ENCODE measurements at places on chromosomes 13 and 19.

GRCh38 chr19:58395979-58396627 lies 647 bp downstream of the RNF225 start:
- no peak for DNase-seq

- peak; percentile 64 for DNase-seq
Observed at GRCh38 chr19:1001538-1002166, 1.4 kb downstream of the GRIN3B start.

GRCh38 chr13:41468631-41469030 lies 11.3 kb downstream of the RGCC start:
- no peak for DNase-seq

GRCh38 chr13:94483970-94484369 lies 4.5 kb upstream of the DCT start:
- no peak for DNase-seq

DNA sequence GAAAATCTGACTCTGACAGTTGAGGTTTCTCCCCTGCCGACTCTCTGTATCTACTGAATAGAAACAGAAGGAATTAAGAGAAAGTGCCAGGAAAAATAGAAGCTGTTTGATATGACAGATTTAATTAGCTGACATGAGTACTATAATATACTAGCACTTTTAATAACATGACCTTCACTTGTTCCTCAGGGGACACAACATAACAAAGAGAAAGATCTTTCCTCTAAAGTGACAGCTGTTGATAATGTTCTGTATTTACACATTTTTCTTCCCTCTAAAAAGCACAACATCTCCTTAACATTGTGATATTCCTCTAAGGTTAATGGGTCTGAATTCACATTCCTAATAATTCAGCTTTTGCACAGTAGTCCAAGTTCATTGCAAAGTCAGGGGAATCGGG lies 1136.0 kb downstream of the PCDH17 start:
- no peak for DNase-seq

DNA sequence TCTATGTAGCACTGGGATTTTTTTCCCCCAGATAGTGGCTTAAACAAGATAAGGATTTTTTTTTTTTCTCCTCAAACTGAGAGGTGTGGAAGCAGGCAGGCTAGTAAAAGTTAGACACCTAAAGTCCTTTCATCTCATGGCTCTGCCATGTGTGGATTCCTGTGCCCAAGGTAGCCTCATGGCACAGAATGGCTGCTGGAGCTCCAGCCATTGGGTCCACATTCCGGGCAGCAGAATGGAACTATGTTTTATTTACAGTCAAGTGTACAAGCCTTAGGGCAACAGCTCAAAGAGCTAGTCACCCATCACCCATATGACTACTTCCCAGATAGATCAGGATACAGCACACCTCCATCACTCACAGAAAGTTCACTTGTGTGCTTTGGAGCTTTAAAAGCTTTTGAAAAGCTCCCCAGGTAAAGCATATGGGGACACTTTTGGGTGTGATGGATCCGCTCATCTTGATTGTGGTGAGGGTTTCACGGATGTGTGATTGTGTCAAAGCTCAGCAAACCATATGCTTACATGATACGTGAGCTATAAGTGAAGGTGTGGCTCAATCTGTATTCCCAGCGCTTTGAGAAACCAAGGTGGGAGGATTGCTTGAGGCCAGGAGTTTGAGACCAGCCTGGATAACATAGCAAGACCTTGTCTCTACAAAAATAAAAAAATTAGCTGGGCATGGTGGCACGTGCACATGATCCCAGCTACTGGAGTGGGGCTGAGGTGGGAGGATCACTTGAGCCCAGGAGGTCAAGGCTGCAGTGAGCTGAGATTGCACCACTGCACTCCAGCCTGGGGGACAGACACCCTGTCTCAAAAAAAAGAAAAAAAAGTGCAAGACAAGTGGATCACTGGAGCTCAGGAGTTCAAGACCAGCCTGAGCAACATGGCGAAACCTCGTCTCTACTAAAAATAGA lies 18.1 kb downstream of the PGLS start:
- DNase-seq: no peak

DNA sequence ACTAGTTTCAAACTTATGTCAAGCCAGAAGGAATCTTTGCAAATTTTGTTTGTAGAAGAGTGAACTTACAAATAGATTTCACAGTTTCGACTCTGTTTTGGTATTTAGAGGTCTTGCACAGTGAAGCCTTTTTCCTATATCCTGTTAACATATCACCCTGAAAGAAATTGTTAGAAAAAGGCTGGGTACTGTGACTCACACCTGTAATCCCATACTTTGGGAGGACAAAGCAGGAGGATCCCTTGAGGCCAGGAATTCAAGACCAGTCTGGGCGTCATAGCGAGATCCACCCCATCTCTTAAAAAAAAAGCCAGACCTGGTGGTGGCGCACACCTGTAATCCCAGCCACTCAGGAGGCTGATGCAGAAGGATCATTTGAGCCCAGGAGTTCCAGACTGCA lies 224.0 kb downstream of the GGACT start:
- DNase-seq: no peak

DNA sequence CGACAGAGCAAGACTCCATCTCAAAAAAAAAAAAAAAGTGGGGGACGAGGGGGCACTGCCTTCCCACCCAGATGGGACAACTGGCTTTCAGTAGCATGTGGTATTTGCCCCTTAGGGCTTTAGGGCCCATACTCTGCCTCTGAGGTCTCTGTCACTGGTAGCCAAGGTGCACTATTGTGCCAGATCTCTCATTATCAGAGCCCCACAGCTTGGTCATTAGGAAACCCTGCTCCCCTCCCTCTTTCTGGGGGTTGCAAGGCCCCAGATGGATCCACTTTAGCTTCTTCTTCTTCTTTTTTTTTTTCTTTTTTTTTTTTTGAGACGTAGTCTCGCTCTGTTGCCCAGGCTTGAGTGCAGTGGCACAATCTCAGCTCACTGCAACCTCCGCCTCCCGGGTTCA lies 11.2 kb upstream of the ZNF358 start:
- DNase-seq: no peak

DNA sequence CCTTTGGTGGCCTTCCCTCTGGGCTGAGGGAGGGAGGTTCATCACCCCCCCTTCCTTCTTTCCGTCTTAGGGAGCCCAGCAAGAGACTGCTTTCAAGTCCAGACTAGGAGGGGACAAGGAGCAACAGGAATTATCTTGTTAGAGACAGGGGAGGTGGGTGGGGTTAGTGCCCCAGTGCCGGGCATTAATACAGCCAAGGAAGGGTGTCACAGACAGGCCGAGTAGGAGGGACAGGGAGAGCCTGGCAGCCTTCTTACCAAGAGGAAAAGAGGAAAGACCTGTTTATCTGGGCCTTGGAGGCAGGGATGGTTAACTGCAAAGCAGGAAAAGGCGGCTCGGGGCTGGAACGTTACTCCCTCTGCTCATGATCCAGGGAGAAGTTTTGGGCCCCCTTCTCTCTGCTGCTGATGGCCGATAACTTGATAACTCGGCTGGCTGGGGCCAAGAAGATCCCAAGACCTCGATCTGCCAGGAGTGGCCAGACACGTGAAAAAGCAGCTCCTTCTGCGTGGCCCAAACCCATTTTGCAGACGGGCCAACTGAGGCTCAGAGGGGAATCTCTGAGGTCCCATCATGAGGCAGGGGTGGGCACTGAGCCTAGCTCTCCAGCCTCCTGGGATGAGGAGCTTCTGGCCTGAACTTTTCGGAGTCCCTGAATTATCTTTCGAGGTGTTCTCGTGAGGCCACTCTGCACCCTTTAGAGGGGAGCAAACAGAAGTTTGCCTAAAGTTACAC lies 79.3 kb downstream of the PTPRS start:
- DNase-seq: no peak

- no peak for DNase-seq
Observed at GRCh38 chr13:78194904-78195639, 276.4 kb upstream of the EDNRB start.

- no peak for DNase-seq
Observed at GRCh38 chr19:722553-723101, 13.9 kb downstream of the PALM start.

DNA sequence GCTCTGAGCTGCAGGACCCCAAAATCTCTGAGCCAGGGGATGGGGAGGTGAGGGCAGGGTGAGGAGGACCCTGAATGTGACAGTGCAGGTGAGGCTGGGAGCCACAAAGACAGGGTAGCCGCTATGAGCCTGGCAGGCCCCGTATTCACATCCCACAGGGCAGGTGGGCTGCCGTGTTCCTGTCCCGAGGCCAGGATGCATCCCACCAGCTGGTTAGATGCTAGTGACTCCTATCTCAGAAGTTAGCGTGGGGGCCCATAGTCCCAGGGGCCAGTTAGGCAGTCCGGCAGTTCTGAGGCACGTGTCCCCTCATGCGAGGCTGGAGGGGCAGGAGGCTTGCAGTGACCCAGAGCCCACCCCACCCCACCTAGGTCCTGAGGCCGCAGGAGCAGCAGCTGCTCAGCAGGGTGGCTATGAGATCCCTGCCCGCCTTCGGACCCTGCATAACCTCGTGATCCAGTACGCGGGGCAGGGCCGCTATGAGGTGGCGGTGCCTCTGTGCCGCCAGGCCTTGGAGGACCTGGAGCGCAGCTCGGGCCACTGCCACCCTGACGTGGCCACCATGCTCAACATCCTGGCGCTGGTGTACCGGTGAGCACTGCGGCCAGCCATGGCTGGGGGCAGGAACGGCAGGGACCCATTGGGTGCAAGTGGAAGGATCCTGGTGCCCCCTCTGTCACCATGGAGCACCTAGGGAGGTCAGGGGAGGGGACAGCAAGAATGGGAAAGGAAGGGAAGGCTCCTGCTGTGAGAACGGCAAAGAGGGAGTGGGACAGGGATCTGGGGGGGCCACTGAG lies 7.2 kb downstream of the KLC3 start:
- no peak for DNase-seq

GRCh38 chr13:85974608-85975366 lies 175.6 kb upstream of the SLITRK6 start:
- no peak for DNase-seq

GRCh38 chr19:55377356-55378131 lies 918 bp downstream of the TMEM190 start:
- DNase-seq: no peak

- no peak for DNase-seq
Observed at GRCh38 chr13:41858780-41859179, 102.1 kb downstream of the VWA8 start.

- no peak for DNase-seq
Observed at GRCh38 chr13:114045113-114045735, 71.3 kb upstream of the C13orf46 start.

DNA sequence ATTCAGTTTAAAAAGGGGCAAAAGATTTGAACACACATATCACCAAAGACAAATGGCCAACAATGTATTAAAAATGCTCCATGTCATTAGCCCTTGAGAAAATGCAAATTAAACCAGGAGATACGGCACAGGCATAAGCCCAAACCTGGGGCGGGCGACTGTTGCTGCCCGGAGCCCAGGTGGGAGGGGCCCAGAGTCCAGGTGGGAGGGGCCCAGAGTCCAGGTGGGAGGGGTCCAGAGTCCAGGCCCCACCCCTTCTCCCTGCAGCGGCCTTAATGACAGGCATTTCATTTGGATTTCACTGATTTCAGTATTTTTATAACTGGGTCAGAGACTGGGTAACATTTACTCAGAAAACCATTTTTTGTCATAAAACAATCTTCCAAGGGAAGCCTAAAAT lies 78.2 kb downstream of the RASA3 start:
- no peak for DNase-seq

- no peak for DNase-seq
Observed at GRCh38 chr13:67139551-67139950, 90.6 kb downstream of the PCDH9 start.

DNA sequence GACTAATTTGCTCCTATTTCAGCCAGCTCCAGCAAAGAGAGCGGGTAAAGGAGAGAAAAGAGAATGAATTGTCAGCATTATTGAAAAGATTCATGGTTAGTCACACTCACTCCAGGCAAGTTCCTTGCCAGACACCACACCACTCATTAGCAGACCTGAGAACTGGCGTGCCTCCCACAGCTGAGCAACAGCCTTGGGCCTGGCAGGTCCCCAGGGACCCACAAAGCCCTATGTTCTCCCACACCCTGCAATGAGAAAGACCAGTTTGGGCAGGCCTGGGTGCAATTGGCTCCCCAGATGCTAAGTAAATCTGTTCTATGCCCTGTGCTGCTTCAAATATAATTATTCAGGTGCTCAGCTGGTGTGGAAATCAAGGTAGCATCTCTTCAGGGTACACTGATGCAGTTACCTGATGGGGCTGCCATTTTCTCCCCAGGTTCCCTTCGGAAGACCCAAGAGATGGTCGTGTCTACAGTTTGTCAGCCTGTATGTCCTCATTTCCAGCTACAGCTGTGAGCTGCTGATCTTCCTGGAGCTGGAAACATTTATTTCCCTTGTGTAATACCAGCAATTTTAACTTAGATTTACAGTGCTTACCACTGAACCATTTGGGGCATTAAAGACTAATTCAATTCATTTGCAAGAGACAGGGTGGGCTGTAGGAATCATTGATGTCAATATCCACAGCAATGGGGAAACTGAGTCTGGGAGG lies 405.0 kb downstream of the COG6 start:
- DNase-seq: no peak

GRCh38 chr13:80009760-80010159 lies 331.2 kb downstream of the SPRY2 start:
- DNase-seq: no peak

DNA sequence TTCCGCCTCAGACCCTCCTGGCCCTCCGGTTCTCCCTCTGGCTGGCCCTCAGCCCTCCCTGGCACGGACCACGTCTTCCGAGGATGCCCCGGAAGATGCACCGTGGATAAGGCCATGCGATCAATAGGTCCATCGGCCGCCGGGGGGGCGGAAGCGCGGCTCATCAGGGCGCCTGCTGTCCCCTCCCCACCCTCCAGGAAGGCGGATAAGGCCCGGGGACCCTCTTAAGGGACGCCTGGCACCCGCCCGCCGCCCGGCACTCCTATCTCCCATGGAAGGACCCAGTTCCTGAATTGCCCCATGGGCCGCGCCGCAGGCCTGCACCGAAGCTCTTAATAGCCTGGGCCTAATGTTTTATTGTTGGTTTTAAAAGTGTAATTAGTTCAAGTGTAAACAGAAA lies 46.2 kb upstream of the TCF3 start:
- no peak for DNase-seq

DNA sequence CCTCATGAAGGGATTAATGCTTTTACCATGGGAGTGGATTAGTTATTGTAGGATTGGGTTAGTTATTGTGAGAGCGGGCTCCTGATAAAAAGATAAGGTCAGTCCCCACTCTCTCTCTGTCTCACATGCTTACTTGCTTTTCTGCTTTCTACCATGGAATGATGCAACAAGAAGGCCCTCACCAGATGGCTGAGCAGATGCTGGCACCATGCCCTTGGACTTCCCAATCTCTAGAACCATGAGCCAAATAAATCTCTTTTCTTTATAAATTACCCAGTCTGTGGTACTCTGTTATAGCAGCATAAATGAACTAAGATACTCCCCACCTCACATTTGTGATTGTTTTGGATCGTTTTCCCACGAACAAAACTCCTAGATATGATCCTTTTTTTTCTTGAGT lies 353.8 kb downstream of the DNAJC15 start:
- DNase-seq: no peak

GRCh38 chr13:30510811-30511371 lies 45.2 kb upstream of the HMGB1 start:
- DNase-seq: no peak

DNA sequence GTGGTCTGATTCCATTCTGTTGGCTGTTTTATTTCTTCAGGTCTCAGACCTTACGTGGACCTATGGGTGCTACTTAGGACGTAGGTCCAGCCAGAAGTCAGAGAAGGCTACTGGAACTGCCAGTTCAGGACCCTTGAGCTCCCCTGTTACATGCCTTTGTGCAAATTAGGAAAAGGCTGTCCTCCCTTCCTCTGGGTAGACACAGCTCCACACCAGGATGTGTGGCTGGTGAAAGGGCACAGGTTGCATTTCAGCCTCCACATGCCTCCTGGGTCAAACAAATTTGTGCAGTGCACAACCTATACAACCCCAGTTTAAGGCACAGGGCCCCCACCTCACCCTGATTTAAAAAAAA lies 43.9 kb upstream of the MAP3K10 start:
- no peak for DNase-seq

GRCh38 chr19:43524922-43525835 lies 1.8 kb downstream of the ETHE1 start:
- no peak for DNase-seq

All from stimulated activated CD4-positive, alpha-beta T cell treated with anti-CD3 and anti-CD28 coated beads, Interleukin-15, amount 100 ng/mL, for 1 hour (primary cell).